ENCODE measurements at places on chromosomes 1 and 21. TPM values are rescaled to one million over a fixed set of nuclear protein-coding genes. Genes with fewer than 3 reads are reported as not detected.

- DNase-seq = no peak
Measured at GRCh38 chr1:51061231-51061918, 40.7 kb upstream of the C1orf185 start.

OLFML2B gene
- total RNA-seq = 5.0 TPM

PDZK1IP1 gene
- 0.52 TPM for total RNA-seq

- no peak for DNase-seq
Measured at GRCh38 chr1:17086751-17087150, 32.5 kb downstream of the PADI2 start.

DNA sequence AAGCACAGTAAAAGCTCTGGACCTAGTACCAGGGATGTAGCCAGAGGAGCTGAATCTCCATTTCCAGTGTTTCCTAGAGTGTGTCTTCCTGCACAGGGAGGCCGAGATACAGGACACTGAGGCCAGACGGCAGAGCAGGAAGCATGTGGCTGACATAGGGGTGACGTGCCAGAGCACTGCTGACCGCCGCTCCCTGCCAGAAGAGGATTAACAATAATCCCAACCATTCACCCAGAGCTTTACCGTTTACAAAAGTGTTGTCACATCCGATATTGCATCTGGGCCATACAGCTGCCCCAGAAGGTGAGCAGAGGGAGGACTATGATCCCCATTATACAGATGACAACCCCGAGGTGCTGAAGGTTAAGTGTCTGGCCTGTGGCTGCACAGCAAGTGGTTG, 5.8 kb upstream of the CLDN19 start:
- DNase-seq = no peak

NT5C1A gene
- 35.0 TPM for total RNA-seq

DNA sequence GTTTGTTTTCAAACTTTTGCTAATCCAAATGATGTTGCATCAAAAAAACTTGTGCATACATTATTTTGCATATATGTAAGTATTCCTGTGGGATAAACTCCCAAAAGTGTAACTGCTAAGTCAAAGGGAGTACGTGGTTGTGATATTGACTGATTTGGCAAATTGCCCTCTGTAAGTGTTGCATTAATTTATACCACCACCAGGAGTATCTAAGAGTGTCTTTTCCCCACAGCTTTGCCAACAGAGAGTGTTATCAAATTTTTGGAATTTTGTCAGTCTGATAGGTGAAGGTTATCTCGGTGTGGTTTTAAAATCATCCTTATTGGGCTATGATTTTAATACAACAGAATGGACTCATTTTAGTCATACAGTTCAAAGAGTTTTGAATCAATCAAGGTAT, 30.1 kb upstream of the PARP1 start:
- DNase-seq = no peak

DNA sequence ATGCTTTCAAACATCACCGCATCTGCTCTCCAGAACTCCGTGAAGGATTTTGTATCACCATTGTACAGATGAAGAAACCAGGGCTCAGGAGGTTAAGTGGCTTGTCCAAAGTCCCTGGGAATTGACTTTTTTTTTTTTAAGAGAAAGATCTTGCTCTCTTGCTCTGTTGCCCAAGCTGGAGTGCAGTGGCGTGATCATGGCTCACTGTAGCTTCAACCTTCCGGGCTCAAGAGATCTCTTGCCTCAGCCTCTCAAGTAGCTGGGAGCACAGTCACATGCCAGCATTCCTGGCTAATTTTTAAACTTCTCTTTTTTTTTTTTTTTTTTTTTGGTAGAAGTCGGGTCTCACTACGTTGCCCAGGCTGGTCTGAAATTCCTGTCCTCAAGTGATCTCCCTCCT, 6.9 kb upstream of the TAS1R2 start:
- DNase-seq = no peak

GRCh38 chr1:93522721-93523120, 74.8 kb downstream of the FNBP1L start:
- no peak for DNase-seq

- no peak for DNase-seq
Measured at GRCh38 chr1:43830802-43831201, 102.8 kb upstream of the ARTN start.

DNA sequence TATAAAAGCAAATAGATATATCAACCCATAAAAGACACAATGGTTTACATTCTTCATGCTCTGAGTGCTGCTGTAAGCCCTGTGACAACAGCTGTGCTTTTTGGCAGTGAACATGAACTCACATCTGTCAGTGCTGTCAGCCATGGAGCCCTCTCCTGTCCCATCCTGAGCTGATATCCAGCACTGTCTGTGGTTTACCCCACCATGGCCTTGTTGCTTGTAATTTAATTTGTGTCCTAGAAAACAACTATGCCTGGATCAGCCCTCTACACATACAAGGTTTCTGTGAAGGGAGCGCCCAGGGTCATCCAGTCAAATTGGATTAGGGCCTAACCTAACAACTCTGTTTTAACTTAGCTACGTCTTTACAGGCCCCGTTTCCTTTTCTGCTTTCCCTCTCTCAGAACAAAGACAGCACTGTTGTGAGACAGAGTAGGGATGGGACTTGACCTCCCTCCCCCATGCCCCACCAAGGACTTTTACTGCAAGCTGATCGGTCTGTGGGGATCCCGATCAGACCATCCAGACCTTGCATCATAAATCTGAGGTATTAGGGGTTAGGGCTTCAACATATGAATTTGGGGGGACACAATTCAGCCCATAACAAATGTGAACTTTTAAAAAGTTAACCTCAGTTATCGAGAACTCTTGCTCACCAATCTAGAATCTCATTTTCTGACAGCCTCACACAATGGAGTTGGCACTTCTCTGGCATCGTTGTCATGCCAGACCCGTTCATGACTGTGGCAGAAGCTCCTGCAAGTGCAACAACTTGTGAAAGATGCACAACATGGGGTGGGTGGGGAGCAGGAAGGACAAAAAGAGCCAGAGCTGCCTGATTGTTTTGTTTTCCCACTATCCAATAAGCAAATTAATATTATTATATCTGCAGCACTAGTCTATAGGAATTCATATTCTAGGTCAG, 16.4 kb upstream of the SLC44A3 start:
- DNase-seq = no peak

- no peak for DNase-seq
Measured at GRCh38 chr1:163652441-163652840, 330.7 kb downstream of the NUF2 start.

DNA sequence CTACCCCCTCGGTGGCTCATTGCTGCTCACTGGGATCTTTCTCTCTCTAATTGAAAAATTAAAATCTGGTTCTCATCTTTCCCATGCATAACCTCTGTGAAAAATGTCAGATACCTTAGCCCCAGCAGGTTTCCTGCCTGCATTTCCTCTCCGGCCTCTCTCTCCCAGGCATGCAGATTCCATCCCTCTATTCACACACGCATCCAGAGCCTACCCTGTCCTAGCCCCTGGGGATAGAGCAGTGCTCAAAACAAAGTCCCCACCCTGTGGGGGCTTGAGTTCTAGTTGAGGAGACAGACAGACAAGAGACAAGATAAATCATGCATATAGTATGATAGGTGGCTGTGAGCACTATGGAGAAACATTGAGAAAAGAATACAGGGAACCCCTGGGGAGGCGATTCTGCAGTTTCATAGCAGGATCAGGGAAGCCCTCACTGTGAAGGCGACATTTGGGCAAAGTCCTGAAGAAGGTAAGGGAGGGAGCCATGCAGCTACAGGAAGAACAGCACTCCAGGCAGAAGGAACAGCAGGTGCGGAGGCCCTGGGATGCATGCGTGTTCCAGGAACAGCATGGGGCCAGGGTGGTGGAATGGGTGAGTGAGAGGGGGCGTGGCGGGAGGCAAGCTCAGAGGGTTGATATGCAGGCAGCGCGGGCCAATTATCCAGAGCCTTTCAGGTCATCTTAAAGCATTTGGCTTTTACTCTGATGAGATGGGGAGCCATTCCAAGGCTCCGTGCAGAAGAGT, 3.5 kb upstream of the BSND start:
- no peak for DNase-seq

- no peak for DNase-seq
Measured at GRCh38 chr1:39952359-39953110, 2.4 kb upstream of the MFSD2A start.

DNA sequence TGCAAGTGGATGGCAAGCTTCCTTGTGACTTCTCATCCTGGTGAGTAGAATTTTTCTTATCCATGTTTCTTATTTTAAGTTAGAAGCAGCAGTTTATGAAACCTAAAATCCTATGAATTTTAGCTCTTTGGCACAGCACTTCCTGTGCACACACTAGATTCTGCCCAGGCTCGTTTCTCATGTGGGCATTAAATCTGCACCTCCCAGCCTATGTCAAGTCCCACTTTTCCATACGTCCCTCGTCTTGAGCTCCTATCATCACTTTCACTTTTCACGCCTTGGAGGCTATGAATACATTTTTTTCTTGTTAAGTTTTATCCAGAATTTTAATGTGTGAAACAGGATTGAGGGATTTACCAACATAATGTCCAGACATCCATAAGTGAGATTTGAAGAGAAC, 142.1 kb downstream of the MRPS6 start:
- no peak for DNase-seq
